ENCODE measurements at places on chromosomes 7 and 10. TPM values are rescaled to one million over a fixed set of nuclear protein-coding genes. Genes with fewer than 3 reads are reported as not detected.

Gene ZNF273
- 3.4 TPM for total RNA-seq

Gene CALML5
- total RNA-seq: 6.3 TPM

DNA sequence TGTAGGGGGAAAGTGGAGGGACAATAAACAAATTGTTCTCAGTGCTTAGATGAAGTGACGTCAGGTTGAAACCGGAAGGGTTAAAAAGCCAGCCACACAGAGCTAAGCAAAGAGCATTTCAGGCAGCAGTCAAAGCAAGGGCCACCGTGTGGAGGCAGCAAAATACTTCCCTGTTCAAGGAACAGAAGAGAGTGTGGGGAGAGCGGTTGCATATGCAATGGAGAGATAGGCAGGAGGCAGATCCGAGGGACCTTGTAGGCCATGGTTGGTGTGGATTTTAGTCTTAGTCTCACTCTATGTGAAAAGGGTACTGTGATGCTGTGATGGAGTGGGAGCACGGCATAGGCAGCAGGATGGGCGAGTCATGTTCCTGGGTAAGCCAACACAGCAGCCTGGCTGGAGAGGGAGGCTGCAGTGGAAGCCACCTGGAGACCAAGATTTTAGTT is 3.8 kb upstream of the STN1 start:
- peaks cover 31% of the 10 kb centered on the region for H3K4me1 ChIP-seq
- no peak overlapping the region for H3K4me3 ChIP-seq
- no peaks in the 10 kb centered on the region for H3K27me3 ChIP-seq
- DNase-seq: no peak

Gene ARHGEF35
- 29.6 TPM for total RNA-seq

DNA sequence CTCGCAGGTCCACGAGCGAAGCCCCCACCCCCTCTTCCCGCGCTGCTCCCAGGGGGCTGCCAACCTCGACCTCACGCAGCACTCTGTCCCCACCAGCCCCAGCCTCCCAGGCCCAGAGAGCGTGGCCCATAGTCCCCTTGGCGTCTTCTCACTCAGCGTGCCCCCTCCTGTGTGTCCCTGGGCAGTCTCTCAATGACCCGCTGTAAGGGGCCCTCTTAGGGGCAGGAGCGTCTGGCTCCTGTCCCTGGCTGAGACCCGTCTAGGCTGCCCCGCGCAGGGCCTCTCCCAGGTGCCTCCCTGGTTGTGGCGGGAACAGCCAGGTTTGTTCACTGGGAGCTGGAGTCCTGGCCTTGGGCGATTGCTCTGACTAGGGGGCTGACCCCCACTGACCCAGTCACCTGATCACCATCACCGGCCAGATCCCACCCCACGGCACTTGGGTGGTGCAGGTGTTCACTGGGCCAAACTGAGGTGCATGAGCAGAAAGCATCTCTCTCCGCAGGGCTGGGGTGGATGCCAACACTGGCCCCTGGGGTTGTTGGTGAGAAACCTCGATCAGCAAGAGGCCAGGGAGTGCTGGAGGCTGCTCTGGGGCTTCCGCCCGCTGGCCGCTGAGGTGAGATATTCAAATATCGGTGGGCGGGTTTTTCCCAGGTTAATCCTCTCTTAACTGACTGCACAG is 12.6 kb upstream of the WDFY4 start:
- no peaks in the 10 kb centered on the region for H3K4me1 ChIP-seq
- H3K4me3 ChIP-seq: no peak overlapping the region
- no peaks in the 10 kb centered on the region for H3K36me3 ChIP-seq
- DNase-seq: no peak

Gene LRRC18
- not detected for total RNA-seq

Gene ANXA8
- total RNA-seq: 172 TPM

DNA sequence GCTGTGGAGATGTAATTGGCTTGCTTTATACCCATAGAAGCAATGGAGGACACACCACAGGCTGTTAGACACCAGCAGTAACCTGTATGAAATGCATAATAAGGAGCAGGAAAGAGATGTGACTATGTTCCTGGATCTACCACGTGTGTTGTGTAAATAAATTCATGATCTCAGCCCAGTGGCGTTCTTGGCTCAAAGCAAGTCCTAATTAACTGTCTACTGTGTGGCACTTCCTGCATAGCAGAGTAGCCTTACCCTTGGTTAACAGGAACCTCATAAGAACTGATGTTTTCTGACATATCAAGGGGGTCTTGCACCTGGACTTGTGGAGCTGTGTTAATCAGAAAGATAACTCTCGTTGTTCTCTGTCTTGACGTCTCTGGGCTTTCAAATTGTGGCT is 25.7 kb upstream of the FAM180A start:
- H3K4me3 ChIP-seq: no peak overlapping the region
- no peaks in the 10 kb centered on the region for H3K27me3 ChIP-seq
- H3K4me1 ChIP-seq: peaks cover 36% of the 10 kb centered on the region
- DNase-seq: peak; percentile 54
